Large intestine (tissue), 12 donors: ENCODE measurements at places on chromosomes 2 and 18.

DNA sequence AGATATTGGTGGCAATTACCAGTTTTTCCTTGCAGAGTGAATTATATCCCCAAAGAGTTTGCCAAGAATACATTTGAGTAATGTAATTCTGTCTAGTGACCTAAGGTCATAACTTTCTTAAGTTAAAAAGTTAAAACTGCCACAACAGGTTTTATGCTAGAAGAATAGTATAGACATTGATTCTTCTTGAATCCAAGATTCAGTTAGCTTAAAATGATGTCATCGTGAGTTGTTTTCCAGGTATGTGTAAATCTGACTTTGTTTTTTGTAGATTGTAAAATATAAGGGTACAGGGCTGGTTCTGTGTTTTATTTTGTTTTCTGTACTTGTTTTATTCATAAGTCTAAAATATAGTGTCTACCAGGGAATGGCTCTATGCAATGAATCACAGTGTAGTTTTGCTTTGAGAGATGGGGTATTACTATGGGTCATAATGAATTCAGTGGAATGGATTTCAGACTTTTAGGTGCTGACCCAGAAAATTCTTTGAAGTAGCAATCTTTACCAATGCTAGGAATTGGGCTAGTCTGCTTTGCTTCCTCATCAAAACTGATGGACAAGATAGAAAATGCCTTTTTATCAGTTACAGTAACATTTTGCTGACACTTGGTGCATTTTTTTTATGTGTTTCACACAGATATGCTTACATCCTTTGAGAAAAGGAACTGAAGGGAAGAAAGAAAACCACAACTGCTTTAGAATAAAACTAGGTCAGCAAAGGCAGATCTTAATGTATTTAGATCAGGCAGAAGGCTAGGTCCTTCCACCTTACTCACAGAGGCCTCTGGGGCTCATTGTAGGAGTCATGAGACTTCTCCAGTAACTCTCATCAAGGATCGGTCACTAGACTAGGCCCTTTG, 20.8 kb upstream of the MGAT5 start:
- no peak for DNase-seq
- H3K27ac ChIP-seq: no peak overlapping the region
- H3K27me3 ChIP-seq: no peaks in the 10 kb centered on the region
- no peaks in the 10 kb centered on the region for H3K36me3 ChIP-seq

DNA sequence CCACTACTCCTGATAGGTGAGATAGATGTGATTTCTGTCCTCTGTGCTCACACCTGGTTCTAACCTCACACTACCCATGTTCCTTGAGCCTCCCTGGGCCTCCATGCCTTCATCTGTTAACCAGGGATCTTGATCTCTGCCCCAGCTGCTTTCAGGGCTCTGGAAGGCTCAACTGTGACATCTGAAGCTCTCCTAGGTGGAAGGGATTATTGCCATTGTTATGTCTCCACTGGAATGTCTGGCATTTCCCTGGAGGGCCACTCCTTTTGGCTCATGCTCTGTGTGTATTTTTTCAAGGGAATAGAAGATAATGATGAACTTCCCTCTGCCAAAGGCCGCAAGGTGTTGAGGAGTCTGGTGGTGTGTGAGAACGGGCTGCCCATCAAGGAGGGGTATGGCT, 41.2 kb downstream of the PCARE start:
- H3K4me3 ChIP-seq: no peak overlapping the region
- H3K4me1 ChIP-seq: no peaks in the 10 kb centered on the region
- no peaks in the 10 kb centered on the region for H3K27me3 ChIP-seq
- no peak overlapping the region for H3K27ac ChIP-seq
- no peaks in the 10 kb centered on the region for H3K36me3 ChIP-seq

GRCh38 chr2:127128445-127128904, 21.5 kb upstream of the BIN1 start:
- DNase-seq: peak; percentile 81
- H3K4me3 ChIP-seq: peak overlapping the region; percentile 19
- peaks cover 7% of the 10 kb centered on the region for H3K4me1 ChIP-seq
- no peaks in the 10 kb centered on the region for H3K36me3 ChIP-seq

DNA sequence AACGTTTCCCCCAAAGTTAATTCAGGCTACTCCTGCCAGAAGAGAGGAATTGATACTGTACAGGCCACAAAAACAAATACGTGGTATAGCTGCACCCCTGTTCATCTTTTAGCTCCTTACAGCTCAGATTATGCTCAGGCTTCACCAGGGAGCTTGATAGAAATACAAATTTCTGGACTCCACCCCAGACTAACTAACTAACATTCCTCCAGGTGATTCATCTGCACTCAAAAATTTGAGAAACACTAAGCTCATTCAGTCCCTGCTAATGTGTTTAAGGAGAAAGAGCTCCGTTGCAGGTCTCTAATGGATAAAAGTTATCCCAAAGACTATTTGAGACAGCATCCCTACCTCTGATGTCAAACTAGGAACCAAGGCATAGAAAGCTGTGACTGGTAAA, 36.8 kb upstream of the UNC80 start:
- H3K36me3 ChIP-seq: no peaks in the 10 kb centered on the region
- H3K27me3 ChIP-seq: no peaks in the 10 kb centered on the region
- no peaks in the 10 kb centered on the region for H3K4me1 ChIP-seq
- H3K27ac ChIP-seq: no peak overlapping the region
- no peak for DNase-seq

GRCh38 chr2:13572466-13572865, 855.7 kb downstream of the TRIB2 start:
- H3K36me3 ChIP-seq: no peaks in the 10 kb centered on the region
- H3K4me1 ChIP-seq: no peaks in the 10 kb centered on the region
- no peak for DNase-seq
- H3K27ac ChIP-seq: no peak overlapping the region

DNA sequence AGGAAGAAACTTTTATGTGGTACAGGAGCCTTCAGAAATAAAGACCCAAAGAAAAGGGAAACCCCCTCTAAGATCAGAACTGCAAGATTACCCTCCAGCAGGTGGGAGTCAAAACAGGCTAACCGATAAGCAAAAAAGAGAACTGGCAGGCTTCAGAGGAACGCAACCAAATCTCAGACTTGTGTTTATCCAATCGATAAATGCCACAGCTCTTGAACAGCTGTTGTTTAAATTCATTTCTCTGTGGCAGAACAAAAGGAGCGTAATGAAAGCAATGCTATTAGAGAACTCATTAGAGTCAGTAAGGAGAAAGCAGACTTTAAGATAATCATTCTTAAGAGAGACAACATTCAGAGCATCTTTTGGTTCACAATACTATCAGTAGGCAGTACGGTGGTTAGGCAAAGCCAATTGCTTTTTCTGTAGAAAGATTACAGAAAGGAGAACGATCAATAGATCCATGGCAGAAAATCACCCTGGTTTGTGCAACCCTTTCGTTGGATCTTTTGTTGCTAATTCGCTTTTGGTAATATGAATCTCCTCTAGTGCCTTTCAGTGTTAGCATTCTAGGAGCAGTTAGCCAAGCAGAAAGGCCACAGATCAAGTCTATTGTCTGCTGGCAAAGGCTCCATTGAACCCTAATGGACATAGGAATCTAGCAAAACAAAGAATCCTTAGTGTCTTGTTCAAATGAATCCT, 476.4 kb upstream of the CHST9 start:
- no peak overlapping the region for H3K4me3 ChIP-seq
- H3K4me1 ChIP-seq: peaks cover 3% of the 10 kb centered on the region
- no peak for DNase-seq
- no peak overlapping the region for H3K27ac ChIP-seq
- no peaks in the 10 kb centered on the region for H3K36me3 ChIP-seq

DNA sequence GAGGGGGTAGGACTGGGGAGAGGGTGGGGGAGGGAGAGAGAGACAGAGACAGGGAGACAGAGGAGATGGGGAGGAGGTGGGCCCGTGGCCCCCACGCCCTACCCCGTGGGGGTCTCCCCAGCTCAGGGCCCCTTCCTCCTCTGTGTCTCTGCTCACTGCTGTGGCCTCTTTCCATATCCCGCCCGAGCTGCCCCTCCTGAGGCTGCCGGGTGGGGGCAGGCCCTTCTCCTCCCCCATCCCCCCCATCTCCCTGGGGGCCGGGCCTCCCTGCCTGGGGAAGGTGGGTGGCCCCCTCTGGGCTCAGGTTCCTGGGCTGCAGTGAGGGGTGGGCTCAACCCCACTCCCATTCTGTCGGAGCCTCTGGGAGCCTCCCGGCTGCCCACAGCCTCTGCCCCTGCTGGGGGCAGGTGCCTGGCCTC, 332 bp upstream of the PDCD1 start:
- peaks cover 40% of the 10 kb centered on the region for H3K27me3 ChIP-seq
- H3K27ac ChIP-seq: no peak overlapping the region
- no peak overlapping the region for H3K4me3 ChIP-seq
- H3K4me1 ChIP-seq: peaks cover 3% of the 10 kb centered on the region
- no peak for DNase-seq

GRCh38 chr2:97664636-97664970, 759 bp upstream of the ACTR1B start:
- peaks cover 12% of the 10 kb centered on the region for H3K4me1 ChIP-seq
- peak overlapping the region; percentile 77 for H3K4me3 ChIP-seq
- DNase-seq: no peak

DNA sequence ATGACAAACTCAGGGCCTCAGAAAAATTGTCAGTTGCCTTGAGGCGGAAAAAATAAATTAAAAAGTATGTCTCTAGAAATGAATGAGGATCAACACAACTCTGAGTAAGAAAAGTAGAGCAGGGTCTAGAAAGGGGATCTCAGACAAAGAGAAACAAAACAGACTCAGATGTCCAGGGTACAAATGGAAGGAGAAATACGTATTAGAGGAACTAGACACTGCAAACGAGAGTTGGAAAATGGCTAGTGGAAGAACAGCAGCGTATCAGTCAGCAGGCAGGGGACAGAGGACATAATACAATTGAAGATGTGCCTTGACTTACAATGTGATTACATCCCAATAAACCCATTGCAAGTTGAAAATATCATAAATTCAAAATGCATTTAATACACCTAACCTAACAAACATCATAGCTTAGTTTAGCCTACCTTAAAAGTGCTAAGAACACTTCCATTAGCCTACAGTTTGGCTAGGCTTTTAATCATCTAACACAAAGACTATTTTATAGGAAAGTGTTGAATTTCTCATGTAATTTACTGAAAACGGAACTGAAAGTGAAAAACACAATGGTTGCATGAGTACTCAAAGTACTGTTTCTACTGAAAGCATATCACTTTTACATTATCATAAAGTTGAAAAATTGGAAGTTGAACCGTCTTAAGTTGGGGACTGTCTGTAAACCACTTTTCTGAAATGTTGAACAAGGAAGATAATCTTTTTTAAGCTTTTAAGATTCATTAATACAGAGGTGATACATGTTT, 182.8 kb downstream of the NBAS start:
- no peaks in the 10 kb centered on the region for H3K27me3 ChIP-seq
- H3K4me1 ChIP-seq: no peaks in the 10 kb centered on the region
- no peak overlapping the region for H3K27ac ChIP-seq

GRCh38 chr2:105143467-105144151, 97.9 kb upstream of the GPR45 start:
- H3K4me1 ChIP-seq: no peaks in the 10 kb centered on the region
- H3K36me3 ChIP-seq: no peaks in the 10 kb centered on the region
- H3K27ac ChIP-seq: no peak overlapping the region
- peak overlapping the region; percentile 5 for H3K4me3 ChIP-seq
- H3K27me3 ChIP-seq: peaks cover 49% of the 10 kb centered on the region

GRCh38 chr2:6474161-6475140, 391.3 kb downstream of the CMPK2 start:
- no peak overlapping the region for H3K4me3 ChIP-seq
- H3K4me1 ChIP-seq: no peaks in the 10 kb centered on the region
- no peak overlapping the region for H3K27ac ChIP-seq
- no peak for DNase-seq

- no peak overlapping the region for H3K27ac ChIP-seq
- no peak for DNase-seq
- H3K36me3 ChIP-seq: no peaks in the 10 kb centered on the region
- no peaks in the 10 kb centered on the region for H3K27me3 ChIP-seq
Observed at GRCh38 chr2:19043893-19044292, 314.5 kb downstream of the OSR1 start.

- H3K4me1 ChIP-seq: no peaks in the 10 kb centered on the region
- no peak overlapping the region for H3K4me3 ChIP-seq
- no peaks in the 10 kb centered on the region for H3K27me3 ChIP-seq
- no peaks in the 10 kb centered on the region for H3K36me3 ChIP-seq
- H3K27ac ChIP-seq: no peak overlapping the region
Observed at GRCh38 chr18:35110059-35110458, 68.8 kb downstream of the MAPRE2 start.

GRCh38 chr2:180933332-180933731, 47.1 kb upstream of the UBE2E3 start:
- H3K27ac ChIP-seq: no peak overlapping the region
- no peaks in the 10 kb centered on the region for H3K4me1 ChIP-seq
- no peak for DNase-seq
- no peaks in the 10 kb centered on the region for H3K36me3 ChIP-seq
- no peak overlapping the region for H3K4me3 ChIP-seq

- DNase-seq: no peak
- H3K36me3 ChIP-seq: peaks cover 2% of the 10 kb centered on the region
- no peaks in the 10 kb centered on the region for H3K27me3 ChIP-seq
- no peaks in the 10 kb centered on the region for H3K4me1 ChIP-seq
- no peak overlapping the region for H3K27ac ChIP-seq
Observed at GRCh38 chr2:72738096-72738495, 87.7 kb downstream of the EXOC6B start.

- no peaks in the 10 kb centered on the region for H3K36me3 ChIP-seq
- no peak for DNase-seq
- no peaks in the 10 kb centered on the region for H3K4me1 ChIP-seq
- H3K4me3 ChIP-seq: no peak overlapping the region
- no peaks in the 10 kb centered on the region for H3K27me3 ChIP-seq
Observed at GRCh38 chr2:142930835-142931398, 53.5 kb downstream of the KYNU start.

- no peaks in the 10 kb centered on the region for H3K4me1 ChIP-seq
- H3K36me3 ChIP-seq: no peaks in the 10 kb centered on the region
- H3K27ac ChIP-seq: no peak overlapping the region
- no peak overlapping the region for H3K4me3 ChIP-seq
- DNase-seq: no peak
Observed at GRCh38 chr2:226117510-226118065, 682.0 kb downstream of the IRS1 start.

- DNase-seq: no peak
- H3K36me3 ChIP-seq: no peaks in the 10 kb centered on the region
- H3K4me3 ChIP-seq: no peak overlapping the region
- no peaks in the 10 kb centered on the region for H3K27me3 ChIP-seq
Observed at GRCh38 chr2:17000184-17000482, 334.5 kb upstream of the CYRIA start.

- no peak overlapping the region for H3K27ac ChIP-seq
- no peaks in the 10 kb centered on the region for H3K36me3 ChIP-seq
- DNase-seq: no peak
- H3K4me3 ChIP-seq: no peak overlapping the region
- H3K27me3 ChIP-seq: no peaks in the 10 kb centered on the region
- H3K4me1 ChIP-seq: peaks cover 18% of the 10 kb centered on the region
Observed at GRCh38 chr18:23853448-23854195, 160.9 kb upstream of the TTC39C start.
